ENCODE measurements at places on chromosomes 3 and 15.

GRCh38 chr3:131109156-131109555 is 82.5 kb downstream of the NEK11 start:
- DNase-seq, result no peak

DNA sequence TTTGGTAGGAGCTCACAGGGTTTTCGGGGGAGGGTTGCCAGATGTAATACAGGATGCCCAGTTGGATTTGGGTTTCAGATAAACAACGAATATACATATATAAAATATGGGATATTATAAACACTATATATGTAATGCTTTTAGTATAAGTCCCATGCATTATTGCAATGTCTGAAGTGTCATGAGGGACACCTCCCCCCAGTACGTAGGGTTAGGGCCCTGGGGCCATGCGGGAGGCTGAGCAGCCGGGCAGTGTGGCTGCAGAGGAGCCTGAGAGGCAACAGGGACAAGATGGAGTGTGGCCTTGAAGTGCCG is 148.9 kb downstream of the SMAD6 start:
- no peak for DNase-seq

DNA sequence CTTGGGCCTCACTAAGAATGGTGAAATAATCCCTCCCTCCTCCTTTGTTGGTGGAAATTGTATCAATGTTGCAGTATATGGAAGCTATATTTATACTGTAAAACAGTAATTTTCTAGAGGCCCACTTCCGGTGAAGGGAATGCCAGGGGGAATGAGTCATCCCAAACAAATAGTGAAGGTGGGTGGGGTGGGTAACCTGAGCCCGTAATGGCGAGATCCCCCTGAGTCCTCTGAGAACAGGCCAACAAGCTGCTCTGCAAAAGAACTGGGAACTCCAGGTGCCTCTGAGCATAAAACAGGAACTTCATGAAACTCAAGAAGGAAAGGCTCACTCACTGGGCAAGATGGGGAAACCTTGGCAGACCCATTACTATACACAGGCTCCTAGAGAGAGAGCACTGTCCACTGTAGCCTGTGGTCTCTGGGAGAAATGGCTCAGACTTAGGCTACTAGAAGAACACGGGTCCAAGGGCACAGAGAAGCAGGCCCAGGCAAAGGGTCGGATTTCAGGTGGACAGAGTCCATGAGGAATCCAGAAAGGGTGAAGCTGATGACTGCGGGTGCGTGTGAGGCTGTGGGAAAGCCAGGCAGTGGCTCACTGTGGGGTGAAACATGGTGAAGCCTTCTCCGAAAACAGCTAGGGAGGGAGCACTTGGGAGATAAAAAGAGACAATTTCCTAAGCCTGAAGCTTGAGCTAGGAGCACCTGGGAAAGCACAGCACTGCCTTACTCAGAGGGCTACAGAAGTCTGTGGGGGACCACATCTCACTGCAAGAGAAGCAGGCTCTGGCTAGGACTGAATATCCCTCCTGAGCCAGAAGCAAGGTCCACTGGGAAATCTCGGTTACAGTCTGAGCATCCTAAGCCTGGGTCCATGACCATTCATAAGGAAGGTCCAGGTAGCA is 19.8 kb downstream of the LARP6 start:
- no peak for DNase-seq

- DNase-seq, result no peak
Observed at GRCh38 chr3:178743297-178743696, 207.1 kb downstream of the KCNMB2 start.

DNA sequence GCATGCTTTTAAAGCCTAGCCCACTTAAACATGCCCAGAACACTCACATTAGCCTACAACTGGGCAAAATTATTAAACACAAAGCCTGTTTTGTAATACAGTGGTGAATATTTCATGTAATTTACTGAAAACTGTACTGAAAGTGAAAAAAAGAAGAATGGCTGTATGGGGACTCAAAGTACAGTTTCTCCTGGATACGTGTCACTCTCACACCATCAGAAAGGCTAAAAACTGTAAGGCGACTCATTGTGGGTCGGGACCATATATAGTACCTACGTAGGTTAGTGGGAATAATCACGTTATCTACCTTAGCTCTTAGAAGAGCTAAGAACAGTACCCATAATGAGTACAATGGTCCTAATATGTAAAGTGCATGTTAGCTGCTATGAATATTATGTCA is 80.2 kb upstream of the SPATA12 start:
- DNase-seq, result no peak

DNA sequence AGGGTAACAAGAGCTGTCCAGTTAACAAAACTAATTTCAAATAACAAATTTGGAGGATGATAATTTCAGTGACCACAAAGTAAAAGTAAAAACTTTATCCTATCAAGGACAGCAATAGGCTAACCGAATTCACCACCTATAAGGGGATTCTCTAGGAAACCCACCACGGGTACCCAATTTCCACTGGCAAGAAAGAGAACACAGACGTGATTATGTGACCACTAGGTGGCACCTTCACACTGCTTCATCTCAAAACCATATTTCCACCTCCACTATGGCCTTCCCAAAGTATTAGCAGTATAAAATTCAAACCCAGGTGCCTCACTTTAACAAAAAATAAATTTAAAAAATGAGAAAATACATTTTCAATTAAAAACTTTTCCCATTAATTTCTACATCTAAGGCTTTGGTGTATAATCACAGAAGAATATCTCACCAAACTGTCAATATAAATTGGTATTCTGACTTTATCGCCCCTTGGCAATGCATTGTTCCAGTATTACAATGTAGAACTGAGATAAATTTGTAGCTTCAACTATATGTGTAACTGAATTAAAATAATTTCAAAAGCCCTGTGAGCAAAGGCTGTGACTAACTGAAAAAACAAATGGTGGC is 96.5 kb downstream of the FSIP1 start:
- DNase-seq, result peak; percentile 55

- no peak for DNase-seq
Observed at GRCh38 chr15:64847016-64847415, 5.3 kb downstream of the PLEKHO2 start.

GRCh38 chr15:69499521-69500211 is 47.0 kb downstream of the RPLP1 start:
- DNase-seq, result no peak

DNA sequence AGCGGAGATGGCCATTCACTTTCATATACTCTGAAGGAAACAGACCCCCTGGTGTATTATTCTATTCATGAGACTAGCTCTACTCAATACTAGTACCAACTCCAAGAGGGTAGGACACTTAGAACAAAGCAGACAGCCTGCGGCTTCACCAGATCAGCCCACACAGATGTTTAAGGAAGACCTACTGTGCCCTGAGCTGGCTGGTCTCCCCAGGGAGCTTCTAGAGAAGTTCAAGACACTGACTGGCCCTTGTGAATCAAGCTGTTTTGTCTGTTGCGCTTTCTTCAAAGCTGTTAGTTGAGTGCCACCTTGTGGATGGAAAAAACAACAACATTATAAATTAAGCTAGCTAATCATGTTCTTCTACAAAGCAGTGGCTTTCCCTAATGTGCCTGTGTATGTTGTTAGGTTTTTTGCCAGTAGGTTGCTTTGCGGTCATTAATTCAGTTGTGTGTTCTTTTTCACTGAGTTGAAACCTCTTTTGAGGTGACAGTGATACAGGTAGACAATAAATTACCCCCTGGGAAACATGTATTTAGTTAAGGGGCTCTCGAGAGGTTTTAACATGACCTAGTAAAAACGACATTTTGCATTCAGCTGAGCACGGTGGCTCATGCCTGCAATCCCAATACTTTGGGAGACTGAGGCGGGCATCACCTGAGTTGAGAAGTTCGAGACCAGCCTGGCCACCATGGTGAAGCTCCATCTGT is 64.2 kb upstream of the MYZAP start:
- peak; percentile 44 for DNase-seq

GRCh38 chr3:140766465-140766864 is 88.6 kb downstream of the TRIM42 start:
- peak; percentile 61 for DNase-seq

GRCh38 chr3:101513419-101513986 is 491 bp upstream of the SENP7 start:
- DNase-seq, result no peak

DNA sequence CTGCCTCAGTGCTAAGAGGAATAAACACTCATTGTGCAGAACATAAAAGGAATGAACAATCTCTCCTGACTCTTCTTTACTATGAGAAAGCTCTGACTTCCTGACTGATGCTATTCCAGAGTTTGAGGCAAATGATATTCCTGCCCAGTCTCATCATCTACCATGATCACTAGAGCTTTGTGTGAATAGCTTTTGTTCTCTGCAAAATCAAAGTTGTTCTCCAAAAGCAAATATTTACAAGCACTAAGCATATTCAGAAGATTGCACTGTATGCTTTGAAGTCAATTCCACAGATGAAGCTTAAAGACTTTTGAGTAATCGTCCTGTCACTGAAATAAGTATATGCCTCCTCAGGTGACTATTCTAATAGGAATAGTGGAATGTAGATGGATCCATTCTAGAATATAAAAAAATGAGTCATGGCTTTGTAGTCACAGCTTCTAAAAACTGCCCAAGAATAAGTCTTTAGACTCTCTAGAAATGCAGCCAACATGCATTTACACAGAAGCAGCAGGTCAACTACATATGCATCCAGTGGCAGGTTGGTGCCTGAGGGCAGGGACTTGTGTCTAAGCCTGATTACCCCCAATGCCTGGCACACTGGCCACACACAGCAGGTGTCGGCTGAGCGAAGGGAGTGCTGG is 34.6 kb downstream of the TNFAIP8L3 start:
- DNase-seq, result no peak

DNA sequence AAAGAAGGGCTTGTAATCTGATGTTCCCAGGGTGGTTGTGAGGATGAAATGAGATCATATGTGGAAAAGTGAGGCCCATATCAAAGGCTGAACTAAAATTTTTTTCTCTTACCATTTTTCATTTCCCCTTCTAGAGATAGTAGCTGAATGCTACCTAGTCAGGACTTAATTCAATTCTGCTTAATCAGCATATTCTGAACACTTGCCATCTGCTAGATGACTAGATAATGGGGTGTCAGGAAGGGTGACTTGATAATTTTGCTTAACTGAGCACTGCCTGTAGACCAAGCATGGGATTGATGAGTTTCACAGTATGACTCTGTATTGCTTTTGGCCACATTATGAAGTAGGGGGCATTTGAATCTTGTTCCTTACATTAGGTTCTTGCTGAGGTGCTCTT is 136.2 kb downstream of the CHST2 start:
- DNase-seq, result no peak

DNA sequence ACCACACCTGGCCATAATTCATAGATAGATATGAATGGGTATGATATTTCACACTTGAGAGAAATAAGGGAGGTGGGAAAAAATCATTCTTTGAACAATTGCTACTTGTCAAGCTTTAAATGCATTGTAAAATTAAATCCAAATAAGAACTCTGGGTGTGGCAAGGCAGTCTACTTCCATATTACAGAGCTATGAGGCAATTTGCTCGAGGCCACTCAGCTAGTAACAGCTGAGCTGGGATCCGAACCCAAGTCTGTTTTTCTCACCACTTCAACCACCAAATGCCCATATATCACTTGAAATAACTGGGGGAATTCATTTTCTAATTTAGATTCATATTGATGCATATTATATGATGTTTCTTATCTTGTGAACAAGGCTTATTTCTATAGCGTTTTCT is 482.2 kb upstream of the ADAMTS9 start:
- no peak for DNase-seq

DNA sequence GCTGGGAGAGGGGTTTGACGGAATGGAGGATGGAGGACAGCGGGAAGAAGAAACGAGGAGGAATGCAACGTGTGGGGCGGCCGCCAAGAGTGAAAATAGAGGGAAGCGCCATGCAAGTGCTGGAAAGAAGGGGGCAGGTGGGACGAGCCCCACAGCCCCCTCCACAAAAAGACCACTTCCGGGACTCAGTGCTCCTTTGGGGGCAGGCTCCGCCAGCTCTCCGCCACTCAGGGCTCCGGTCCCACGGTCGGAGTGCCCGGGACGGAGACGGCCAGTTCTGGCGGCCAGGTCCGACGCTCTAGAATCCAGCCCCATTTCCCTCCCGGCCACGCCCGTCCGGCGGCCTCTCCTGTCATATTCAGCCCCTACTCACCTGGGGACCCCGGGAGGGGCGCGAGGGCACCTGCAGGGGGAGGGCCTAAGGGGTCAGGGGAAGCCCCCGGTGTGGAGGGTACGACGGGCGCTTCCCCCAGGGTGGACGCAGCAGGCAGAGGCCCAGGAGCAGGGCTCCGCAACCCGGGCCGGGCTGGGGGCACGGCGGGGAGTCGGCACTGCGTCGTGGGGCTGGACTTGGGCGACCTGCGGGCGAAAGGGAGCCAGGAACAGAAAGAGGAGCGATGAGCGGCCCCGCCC is 25.5 kb upstream of the CSPG4 start:
- no peak for DNase-seq

DNA sequence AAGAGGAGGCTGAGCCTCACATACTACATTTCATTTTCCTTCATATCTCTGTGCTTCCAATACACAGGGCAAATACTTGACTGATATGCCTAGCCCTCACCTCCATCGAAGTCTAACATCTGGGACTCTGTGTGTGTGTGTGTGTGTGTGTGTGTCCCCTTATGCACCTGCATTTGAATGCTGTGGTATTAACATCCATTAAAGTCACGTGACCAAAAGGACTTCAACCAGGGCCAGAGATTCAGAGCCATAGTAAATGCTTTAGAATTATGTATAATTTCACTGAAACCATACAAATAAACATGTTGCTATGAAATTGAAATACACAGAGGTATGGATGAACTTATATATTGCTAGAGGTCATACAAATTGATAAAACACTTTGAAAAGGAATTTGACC is 165.8 kb upstream of the SEMA6D start:
- no peak for DNase-seq

DNA sequence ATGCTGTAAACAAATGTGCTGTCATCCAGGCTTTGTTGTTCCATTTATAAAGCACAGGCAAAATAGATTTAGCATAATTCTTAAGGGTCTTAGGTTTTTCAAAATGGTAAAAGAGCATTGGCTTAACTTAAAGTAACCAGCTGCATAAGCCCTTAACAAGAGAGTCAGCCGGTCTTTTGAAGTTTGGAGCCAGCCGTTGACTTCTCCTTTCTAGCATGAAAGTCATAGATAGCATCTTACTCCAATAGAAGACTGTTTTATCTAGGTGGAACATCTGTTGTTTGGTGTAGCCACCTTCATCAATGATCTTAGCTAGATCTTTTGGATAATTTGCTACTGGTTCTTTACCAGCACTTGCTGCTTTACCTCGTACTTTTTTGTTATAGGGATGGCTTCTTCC is 297.5 kb upstream of the DCBLD2 start:
- no peak for DNase-seq

- DNase-seq, result no peak
Observed at GRCh38 chr3:152184971-152185686, 83.6 kb upstream of the MBNL1 start.

- DNase-seq, result peak; percentile 19
Observed at GRCh38 chr3:153829606-153830170, 291.5 kb upstream of the ARHGEF26 start.

GRCh38 chr3:34065901-34066300 is 267.5 kb downstream of the PDCD6IP start:
- no peak for DNase-seq

GRCh38 chr15:48242015-48242414 is 35.9 kb downstream of the SLC12A1 start:
- no peak for DNase-seq

- DNase-seq, result no peak
Observed at GRCh38 chr15:94673801-94674200, 442.4 kb downstream of the MCTP2 start.
